ENCODE measurements at places on chromosomes 7 and 10.

GRCh38 chr7:100019908-100020307, 4.5 kb downstream of the ZKSCAN1 start:
- no peak for DNase-seq

DNA sequence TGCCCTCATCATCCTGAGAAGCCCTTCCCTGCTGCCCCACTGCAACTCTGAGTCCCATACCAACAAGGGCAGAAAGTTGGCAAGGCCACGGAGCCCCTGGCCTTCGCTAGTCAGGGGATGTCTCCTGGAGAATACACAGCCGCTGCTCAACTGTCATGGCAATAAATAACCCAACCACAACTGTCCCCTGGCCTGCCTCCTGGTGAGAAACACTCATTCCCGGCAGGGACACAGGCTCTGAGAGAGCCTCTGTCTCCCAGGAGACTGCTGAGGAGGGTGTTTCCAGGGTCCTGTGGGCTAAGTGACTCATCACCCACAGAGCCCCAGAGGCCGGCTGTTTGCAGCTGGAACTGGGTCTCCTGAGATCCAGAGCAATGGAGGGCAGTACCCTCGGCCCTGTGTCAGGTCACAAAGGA, 354.1 kb downstream of the TNS3 start:
- peak; percentile 94 for DNase-seq

- DNase-seq, result no peak
These were observed 365.2 kb upstream of the ZMIZ1 start for GRCh38 chr10:78703593-78703992.

DNA sequence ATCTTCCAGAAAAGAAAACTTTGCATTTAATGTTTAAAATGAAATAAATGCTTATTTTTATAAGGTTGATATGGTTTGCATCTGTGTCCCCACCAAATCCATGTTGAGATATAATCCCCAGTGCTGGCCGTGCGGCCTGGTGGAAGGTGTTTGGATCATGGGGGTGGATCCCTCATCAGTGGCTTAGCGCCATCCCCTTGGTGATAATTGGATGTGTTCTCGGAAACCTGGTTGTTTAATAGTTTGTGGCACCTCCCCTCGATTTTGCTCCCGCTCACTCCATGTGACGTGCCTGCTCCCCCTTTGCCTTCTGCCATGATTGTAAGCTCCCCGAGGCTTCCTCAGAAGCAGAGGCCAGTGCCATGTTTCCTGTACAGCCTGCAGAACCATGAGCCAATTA, 2.4 kb upstream of the MTPAP start:
- DNase-seq, result no peak

GRCh38 chr10:49273082-49273465, 25.9 kb upstream of the C10orf71 start:
- DNase-seq, result no peak

DNA sequence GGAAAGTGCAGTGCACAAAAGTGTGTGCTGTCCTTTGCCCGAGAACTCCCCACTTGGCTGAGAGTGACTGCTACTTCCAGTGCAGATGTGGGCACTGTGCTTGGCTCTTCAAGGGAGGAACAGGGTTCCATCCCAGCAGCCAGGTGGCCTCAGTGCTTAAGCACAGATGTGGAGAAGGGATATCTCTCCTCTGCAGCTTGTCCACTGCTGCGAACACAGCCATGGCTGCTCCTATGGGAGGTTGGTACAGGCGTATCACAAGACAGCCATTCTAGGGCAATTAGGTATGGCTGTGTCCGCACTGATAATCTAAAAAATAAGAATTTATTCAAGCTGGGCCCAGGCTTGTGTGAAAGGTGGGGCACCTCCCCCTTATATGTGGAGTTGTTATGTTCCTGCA, 66.6 kb downstream of the GLCCI1 start:
- no peak for DNase-seq
